ENCODE measurements at places on chromosomes 1 and 21.
A peak's percentile ranks its signal among the peaks of the same experiment; 100 is the strongest.

DNA sequence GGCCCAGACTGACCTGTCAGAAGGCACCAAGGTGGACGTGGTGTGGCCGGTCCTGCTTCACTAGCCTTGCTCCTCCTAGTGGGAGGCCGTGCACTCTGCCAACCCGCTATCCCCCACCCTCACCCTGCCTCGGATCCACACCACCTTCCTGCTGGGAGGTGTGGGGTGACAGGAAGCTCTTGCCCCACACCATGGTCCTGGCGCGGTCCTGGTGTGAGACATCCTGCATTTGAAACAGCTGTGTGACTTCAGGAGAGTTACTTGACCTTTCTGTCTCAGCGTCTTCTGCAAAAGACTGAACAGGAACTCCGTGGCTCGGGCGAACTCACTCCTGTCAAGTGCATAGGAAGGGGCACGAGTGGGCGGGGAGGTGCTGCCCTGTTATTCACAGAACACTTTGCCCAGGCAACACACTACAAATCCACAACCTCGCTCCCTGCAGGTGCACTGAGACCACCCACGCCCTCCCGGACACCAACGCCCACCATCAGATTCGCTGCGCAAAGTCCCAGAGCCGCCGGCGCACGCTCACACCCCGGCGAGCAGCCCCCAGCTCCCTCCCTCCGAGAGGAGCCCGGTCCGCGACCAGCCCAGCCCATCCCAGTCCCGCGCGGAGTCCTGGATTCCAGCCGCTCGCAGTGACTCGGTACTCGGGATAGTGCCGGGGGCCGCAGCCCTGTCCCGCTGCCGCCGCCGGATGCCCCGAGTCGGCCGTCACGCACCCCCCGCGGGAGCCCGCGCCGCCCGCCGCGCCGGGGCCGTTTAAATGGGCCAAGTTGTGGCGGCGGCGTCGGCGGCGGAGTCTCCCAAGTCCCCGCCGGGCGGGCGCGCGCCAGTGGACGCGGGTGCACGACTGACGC is at the start of gene SAMD11:
Gene SAMD11 (plus strand): TSS at position 793 of the 860 bp plus-strand sequence. CDS start 509 bp downstream, outside the sequence.
- peak; percentile 87 for DNase-seq

DNA sequence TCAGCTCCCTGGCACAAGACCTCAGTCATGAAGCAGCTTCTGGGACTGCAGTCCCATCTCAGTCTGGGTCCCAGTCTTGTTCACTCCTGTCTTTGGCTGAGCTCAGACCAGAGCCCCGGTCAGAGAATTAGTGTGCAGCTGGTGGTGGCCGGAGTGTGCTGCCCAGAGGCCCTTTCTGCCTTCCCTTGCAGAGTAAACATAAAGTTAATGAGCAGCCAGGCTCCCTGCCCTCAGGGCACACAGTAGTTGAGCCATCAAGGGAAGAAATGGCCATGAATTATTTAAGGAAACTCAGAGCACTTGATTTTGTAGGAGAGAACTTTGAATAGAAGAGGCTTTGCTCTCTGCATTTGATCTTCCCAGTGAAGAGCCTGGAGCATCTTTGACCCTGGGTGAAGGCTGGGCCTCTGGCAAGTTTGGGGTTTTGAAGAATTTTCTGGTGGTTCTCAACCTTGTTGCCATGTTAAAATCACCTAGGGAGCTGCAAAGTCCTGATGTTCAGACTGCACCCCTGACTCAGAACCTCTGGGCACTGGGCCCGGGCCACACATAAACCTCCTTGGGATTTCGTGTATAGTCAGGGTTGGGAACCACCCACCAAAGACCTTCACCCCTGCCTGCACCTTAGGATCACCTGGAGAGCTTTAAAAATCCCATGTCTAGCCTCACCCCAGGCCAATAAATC is 26.4 kb upstream of the SELENON start:
- no peak for DNase-seq

DNA sequence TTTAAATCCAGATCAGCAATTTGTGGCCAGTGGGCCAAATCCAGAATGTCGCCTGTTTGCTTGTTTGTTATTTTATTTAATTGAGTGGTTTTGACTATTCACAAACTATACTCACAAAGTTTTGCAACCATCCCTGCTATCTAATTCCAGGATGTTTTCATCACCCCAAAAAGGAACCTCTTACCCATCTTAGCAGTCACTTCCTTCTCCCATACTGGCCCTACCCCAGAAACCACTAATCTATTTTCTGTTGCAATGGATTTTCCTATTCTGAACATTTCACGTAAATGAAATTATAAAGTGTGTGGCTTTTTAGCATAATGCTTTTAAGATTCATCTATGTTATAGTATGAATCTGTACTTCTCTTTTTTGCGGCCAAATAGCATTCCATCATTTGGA is 41.3 kb downstream of the WDTC1 start:
- DNase-seq, result no peak

DNA sequence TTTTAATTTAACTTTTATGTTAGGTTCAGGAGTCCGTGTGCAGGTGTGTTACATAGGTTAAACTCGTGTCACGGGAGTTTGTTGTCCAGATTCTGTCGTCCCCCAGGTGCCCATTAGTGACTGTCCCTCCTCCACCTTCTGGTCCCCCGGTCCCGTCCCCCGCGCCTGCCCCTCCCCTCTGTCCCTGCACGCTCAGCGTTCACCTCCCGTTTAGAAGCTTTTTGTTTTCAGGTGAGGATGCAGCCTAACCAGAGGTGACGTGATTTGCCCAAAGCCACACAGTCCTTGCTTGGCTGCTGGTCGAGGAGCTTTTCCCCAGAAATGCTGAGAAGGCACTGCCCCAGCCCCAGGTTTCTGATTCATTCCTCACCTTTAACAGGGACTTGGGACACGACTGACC is 844 bp downstream of the C1orf146 start:
- DNase-seq, result no peak

DNA sequence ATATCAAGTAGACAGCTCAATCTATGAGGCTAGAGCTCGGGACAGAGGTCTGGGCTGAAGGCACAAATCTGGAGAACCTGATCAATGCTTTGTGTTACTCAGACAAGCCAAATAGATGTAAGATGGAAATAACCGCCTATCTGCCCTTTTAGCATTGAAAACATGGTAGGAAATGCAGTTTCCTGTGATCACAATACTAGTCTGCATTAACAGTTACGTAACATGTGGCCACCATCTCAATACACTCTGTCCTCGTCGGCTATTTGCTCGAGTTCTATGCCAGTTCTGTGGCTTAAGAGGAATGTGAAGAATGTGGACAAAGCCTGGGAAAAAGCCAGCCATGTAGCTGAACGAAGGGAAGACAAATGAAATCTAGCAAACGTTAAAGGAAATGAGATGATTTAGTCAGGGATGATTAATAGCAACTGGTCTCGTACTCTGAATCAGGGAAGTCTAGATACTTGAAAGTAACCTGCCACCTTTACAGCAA is 73.3 kb downstream of the HSF2BP start:
- DNase-seq, result no peak

DNA sequence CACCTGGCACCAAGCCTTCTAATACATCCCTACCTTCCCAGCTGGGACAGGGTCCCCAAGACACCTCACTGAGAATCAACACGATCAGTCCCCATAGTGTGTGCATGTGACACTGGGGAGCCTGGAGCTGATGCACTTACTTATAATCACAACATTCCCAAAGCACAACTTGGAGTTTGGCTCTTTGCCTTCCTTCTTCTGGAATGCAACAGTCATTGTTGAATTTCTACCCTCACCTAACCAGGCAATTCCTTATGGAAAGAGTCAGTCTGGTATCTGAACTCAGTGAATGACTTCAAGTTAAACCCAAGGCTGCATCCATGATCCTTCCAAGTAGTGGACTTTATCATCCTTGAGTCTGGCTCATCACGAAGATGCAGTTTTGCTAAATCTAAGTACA is 86.1 kb downstream of the DSCAM start:
- DNase-seq, result no peak

DNA sequence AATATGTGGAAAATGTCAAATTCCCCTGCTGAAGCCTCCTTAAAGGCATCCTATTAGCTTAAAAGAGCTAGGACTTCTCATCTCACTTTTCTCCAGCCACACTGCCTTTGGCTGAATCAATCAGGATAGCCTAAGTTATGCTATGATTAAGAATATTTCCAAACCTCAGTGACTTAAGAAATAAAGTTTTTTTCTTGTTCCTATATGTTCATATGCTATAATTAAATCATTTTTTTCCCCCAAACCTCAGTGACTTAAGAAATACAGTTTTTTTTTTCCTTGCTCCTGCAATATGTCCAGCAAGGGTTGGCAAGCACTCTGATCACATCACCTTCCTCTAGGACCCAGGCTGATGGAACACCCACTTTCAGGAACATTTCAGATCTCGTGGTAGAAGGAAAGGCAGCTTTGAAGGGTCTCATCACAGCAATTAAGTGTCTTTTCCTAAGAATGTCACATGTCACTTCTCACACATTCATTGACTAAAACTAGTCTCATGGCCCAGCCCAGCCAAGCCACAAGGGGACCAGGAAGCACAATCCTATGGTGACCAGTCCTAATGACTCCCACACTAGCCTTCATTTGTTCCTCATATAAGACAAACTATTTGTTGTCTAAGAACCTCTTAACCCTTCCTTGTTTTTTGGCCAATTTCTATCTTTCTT is 6.3 kb upstream of the JUN start:
- DNase-seq, result no peak

DNA sequence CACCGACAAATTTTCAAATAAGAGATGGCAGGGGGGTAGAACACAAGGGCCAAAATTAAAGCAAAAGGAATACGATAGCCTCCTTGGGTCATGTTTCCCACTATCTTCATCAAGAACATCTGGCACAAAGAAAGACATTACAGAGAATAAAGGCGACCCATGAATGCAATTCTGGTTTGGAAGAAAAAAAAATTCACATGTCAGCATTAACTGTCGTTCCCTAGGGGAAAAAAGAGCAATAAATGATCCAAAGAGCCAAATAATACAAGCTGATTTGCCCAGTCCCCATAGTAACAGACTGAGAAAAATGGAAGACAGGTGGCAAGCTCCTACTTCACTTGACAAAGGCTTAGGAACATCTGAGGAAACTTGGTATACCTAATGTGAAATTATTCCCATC is 4.5 kb downstream of the STIL start:
- no peak for DNase-seq

DNA sequence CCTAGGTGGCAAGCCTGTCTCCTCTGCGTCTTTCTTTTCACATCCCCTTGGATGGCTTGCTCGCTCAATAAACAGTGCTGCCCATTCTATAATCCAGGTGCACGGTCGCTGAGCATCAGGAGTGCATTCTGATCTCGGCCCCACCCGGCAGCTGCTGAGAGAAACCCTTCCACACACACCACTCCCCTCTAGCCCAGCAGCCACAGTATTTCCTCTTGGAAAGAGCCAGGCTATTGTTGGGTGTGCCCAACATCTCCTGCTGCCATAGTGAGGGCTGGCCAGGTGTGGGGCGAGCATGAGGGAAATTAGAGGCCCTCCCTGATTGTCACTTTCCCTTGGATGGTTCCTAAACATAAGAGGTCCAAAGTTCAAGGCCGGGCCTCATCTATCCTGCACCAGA is 24.7 kb downstream of the GPA33 start:
- DNase-seq, result no peak

GRCh38 chr1:199447906-199448305 is 579.6 kb upstream of the NR5A2 start:
- no peak for DNase-seq

- DNase-seq, result no peak
Measured at GRCh38 chr1:167435484-167435883, 82.8 kb downstream of the CD247 start.

DNA sequence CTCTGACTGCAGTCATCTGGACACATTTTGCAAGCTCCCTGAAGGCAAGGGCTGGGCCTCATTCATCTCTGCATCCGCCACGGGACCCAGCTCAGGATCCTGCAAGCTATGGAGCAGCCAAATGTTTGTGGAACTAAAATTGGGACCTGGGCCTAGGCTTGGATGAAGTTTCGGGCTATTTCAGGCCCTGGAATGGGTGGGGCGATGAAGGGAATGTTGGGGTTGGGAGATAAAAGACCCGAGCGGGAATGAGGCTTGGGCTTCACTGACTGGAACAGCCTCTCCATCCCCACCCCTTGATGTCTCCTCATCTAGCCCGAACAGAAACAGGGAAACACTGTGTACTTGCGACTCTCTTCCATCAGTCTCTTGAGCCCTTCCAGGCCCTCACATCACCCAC is 7.3 kb upstream of the AHCYL1 start:
- peak; percentile 24 for DNase-seq

GRCh38 chr1:119327450-119328155 is 41.0 kb upstream of the HAO2 start:
- no peak for DNase-seq

- DNase-seq, result peak; percentile 96
Measured at GRCh38 chr1:100895540-100896480, at the start of gene SLC30A7. TSS of gene SLC30A7 (plus strand) at chr1:100896090. CDS start at chr1:100896263, 173 bp downstream.

DNA sequence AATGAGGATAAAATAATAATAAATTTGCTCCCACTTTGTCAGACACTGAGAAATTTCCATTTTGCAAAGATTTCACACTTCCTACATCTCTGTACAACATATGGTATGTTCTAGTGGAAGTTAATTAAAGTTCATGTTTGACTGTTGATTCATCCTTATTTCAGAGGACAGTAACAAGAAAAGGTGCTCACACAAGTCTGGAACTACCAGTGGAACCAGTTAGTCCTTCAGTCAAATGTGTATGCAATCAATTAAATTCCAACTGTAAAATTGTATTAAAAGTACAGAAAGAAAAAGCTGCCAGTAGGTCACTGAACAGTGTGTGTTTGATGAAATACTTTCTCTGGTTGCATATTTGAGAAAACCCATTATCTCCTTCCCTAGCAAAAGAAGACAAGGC is 496.0 kb upstream of the PKN2 start:
- no peak for DNase-seq

GRCh38 chr1:4121834-4122512 is 221.9 kb upstream of the C1orf174 start:
- DNase-seq, result no peak

GRCh38 chr1:96145492-96145891 is 576.1 kb upstream of the PTBP2 start:
- no peak for DNase-seq

DNA sequence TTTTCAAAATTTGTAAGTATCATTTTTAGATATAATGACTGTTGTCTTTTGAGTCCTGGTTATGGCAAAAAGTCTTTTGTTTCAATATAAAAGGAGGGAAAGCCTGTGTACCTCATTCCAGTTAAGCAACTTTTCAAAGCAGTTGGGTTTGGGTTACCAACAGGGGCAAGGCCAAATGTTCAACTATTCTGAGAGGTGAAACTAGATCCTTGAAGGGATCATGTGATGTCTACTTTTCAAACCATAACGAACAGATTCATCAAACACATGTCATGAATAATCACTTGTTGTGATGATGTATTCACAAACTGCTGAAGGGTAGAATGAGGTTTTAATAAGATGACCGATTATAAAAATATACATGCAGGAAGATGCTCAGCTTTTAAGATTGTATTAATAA is 171.3 kb downstream of the HHAT start:
- no peak for DNase-seq

DNA sequence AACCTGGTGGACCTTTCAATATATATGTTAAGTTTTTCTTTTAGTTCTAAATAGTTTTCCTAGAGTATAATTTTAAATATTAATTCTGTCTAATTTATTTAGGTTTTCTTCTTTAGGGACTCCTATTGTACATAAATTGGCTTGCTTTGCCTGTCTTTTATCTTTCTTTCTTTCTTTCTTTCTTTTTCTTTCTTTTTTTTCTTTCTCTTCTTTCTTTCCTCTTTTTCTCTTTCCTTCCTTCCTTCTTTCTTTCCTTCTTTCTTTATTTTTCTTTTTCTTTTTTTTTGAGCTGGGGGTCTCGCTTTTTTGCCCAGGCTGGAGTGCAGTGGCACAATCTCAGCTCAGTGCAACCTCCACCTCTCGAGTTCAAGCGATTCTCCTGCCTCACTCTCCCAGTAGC is 35.2 kb downstream of the ZSCAN20 start:
- DNase-seq, result no peak
